Kidney epithelial cell (primary cell): ENCODE measurements at places on chromosomes 11 and 22. TPM values are rescaled to one million over a fixed set of nuclear protein-coding genes. Genes with fewer than 3 reads are reported as not detected.
A peak's percentile ranks its signal among the peaks of the same experiment; 100 is the strongest.

- no peak for DNase-seq
Observed at GRCh38 chr11:60866911-60867870, at the start of gene ZP1. Gene ZP1, plus strand, starts transcription at chr11:60867542. Its CDS starts 20 bp downstream, at chr11:60867562.

- no peak for DNase-seq
Observed at GRCh38 chr11:78351979-78352841, 65.4 kb downstream of the GAB2 start.

DNA sequence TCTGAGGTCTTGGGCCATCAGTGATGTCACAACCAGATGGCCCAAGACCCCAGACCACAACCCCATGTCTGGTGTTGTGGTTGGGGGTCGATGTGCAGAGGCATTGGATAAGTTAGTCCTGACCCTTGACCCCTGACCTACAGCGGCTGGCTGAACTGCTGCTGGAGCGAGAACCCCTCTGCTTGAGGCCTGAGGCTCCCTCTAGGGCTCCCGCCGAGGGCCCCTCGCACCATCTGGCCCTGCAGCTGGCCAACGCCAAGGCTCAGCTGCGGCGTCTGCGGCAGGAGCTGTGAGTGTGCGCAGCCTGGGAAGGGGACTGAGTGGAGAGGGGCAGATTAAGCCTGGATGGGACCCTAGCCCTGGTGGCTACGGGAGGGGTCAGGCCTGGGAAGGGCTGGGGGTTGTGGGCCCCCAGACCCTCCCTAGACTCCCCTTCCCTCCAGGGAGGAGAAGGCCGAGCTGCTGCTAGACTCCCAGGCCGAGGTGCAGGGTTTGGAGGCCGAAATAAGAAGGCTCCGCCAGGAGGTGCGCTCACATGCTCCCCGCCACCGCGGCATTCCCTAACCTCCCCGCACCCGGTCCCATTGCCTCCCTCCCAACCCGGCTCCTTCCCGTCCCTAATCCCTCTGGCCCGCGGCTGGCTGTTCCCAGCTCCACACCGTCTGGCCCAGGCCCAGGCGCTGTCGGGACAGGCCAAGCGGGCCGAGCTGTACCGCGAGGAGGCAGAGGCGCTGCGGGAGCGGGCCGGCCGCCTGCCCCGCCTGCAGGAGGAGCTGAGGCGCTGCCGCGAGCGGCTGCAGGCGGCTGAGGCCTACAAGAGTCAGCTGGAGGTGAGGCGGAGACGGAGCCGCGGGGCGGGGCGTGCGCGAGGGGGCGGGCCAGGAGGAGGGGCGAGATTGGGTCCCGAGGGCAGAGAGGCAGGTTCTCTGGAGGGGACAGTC is 2.1 kb downstream of the CCDC88B start:
- DNase-seq = peak; percentile 61

DNA sequence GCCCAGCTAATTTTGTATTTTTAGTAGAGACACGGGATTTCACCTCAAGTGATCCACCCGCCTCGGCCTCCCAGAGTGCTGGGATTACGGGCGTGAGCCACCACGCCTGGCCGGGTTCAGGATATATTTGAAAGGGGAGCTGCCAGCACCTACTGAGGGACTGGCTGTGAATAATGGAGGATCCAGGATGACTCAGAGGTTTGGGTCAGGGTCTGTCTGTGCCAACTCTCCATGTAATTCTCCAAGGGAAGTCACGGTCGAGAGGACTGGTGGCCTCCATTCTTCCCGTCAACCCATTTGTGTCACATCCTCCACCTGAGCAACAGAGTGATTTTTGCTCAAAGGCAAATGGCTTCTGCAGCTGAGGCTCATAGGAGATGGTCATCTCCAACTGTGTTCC is 3.6 kb upstream of the ARRB1 start:
- no peak for DNase-seq

GRCh38 chr11:134119094-134119493 is 50.2 kb downstream of the JAM3 start:
- DNase-seq = no peak

DNA sequence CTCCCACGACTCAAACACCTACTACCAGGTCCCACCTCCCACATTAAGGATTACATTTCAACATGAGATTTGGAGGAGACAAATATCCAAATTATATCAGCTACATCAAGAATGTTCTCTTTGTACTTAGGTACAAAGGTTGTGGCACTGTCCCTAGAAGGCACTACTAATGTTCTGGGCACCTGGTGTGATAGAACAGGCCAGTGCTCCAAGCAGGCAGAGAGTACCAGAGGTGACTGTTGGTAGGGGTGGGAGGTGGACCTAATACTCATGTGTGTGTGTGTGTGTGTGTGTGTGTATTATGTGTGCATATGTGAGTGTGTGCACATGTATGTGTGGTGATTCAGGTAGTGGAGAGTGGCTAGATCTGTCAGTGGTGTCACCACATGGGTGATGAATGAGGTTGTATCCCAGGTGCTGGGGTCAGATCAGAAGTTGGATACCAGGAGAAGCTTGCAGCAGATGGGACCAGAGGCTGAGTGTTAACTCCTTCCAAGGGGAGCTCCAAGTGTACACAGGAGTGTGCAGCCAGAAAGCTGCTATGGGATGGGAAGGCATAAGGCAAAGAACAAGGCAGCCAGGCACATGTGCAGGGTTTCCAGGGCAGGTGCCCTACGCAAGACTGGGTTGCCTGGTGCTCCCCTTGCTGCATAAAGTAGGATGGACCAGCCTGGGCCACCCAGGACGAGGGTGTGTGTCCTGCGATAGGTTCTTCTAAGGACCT is 17.7 kb upstream of the NNMT start:
- no peak for DNase-seq

DNA sequence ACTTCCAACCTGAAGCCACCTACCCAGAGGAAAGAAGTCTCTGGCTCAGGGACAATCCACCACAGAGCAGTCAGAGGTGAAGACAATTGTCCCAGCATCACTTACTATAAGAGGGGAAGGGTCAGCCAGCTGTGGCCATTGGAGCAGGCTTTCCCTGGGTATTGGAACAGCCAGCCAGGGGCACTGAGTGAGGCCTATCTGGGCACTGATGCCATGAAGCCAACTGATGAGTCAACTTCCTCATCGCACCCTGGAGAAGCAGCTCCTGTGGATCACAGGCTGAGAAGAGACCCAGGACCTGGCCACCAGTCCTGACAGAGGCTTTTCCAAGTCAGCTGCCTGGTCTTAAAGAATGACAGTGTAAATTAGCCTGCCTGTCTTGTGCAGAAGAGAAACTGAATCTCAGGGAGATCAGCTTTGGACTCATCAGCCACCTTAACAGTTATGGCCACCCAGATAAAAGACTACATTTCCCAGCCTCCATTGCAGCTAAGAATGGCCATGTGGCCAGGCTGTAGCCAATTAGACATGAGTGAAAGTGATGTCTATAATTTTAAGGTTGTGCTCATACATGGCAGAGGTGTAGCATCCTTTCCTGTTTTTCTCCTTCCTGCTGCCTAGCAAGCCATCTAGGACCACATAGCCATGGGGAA is 19.0 kb downstream of the CHST1 start:
- no peak for DNase-seq

DNA sequence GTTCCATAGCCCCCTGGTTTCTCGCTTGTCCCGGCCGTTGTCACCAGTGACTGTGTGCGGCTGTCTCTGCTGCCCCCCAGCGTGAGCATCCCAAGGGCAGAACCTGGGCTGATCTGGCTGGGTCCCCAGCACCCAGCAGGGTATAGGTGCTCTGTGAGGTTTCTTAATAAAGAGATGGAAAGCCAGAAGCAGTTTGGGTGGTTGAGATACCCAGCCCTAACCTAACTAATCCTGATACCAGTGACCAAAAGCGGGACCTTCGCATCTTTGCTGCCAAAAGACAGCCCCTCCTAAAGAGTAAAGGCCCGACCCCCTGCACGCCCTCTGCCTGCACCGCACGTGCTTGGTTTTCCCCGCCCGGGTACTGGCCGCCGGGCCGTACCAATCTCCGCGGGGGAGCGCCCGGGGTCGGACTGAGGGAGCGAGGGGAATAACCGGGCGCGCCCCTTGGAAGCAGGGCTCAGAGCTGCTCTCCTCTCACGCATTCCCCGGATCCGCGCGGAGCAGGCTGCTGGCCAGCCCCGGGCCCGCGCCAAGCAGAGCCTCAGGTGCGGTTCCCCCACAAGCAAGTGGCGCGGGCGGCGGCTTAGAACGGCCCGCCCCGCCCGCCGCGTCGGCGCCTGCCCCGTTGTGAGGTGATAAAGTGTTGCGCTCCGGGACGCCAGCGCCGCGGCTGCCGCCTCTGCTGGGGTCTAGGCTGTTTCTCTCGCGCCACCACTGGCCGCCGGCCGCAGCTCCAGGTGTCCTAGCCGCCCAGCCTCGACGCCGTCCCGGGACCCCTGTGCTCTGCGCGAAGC is at the start of gene DGAT2:
DGAT2 (plus strand) TSS at position 667 of the 797 bp plus-strand sequence. CDS start 214 bp downstream, outside the sequence.
- DNase-seq = no peak

CFAP300 gene
- total RNA-seq = 0.33 and 0.96 TPM in 2 replicates

DNA sequence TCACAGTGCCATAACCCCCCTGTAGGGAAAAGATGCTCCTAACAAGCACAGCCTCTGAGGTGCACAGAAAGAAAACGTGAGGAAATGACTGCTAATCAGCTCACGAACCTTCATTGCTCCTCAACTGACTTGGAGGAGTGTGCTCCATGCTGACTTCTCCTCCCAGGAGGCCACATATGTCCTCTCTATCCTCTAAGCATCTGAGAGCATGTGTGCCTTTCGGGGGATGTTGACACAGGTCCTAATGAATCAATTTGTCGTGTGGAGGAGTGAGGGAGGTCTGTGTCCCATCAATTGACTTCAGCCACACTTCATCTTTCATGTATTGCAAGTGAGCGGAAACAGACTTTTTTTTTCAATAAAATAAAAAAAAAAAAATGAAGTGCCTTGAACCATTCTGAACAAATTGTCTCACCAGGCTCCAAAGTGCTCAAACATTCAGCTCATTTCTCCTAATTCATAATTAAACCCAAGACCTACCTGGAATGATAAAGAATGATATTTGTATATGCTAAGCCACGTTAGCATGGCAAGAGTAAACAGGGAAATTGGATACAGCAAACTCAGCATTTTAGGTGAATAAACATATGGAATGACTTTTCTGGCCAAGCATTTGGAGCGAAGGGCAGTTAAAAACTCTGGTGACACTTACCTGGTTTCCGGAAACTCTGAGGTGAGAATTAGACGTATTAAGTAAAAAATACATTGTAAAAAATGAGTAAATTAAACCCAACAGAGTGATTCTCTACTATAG is 317.6 kb upstream of the FAT3 start:
- no peak for DNase-seq

GRCh38 chr11:76605338-76606074 is 65.0 kb downstream of the LRRC32 start:
- DNase-seq = no peak

DNA sequence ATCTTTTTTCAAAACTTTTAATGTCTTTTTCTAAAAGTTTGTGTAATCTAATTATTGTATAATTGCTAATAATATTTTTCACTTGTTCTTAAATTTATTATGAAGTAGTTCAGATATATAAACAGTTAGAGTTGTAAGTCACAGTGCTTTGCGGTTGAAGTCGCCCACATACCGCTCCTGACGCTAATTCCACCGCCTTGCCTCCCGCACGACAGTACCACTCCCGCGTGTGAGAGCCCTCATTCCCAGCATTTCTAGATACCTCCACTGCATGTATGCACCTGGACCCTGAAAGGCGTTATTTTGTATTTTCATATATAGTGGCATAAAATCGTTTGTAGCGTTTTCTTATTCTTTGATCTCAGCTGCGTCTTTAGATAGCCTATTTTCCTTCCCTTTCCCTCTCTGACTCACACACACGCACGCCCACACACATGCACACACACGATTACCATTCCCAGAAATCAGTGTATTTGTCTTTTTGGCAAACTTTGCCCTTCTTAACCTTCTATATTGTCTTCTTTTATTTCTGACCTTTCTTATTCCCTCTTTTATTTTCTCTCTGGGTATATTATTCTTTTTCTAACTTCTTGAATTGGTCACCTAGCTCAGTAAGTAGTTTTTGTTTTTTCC is 56.4 kb upstream of the PITPNB start:
- no peak for DNase-seq

DNA sequence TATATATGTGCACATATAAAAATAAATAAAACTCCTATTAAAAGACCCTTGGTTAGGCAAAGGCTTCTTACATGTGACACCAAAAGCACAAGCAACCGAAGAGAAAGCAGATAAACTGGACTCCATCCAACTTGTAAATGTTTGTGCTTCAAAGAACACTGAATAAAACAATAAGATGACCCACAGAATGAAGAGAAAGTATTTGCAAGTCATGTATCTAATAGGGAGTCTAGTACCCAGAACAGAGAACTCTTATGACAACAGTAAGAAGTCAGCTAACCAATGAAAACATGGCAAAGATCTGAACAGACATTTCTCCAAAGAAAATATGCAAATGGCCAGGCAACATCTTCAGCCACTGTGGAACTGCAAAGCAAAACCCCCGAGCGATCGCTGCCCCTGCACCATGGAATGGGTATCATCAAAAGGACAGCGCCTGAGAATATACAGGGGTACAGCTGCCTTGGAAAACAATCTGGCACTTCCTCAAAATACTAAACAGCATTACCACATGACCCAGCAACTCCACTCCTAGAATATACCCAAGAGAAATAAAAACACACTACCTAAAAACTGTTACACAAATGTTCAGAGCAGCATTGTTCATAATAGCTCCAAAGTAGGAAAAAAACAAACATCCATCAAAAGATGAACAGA is 17.2 kb downstream of the BRD1 start:
- DNase-seq = no peak

GRCh38 chr11:131372234-131372962 is 2.0 kb downstream of the NTM start:
- no peak for DNase-seq

C11orf91 gene
- total RNA-seq = not detected in 2 replicates

GRCh38 chr11:44659641-44660040 is 67.1 kb upstream of the TSPAN18 start:
- DNase-seq = no peak

- no peak for DNase-seq
Observed at GRCh38 chr11:94862926-94863880, 95.0 kb downstream of the AMOTL1 start.

L3MBTL2 gene
- 28.5 and 30.3 TPM in 2 replicates for total RNA-seq

DNA sequence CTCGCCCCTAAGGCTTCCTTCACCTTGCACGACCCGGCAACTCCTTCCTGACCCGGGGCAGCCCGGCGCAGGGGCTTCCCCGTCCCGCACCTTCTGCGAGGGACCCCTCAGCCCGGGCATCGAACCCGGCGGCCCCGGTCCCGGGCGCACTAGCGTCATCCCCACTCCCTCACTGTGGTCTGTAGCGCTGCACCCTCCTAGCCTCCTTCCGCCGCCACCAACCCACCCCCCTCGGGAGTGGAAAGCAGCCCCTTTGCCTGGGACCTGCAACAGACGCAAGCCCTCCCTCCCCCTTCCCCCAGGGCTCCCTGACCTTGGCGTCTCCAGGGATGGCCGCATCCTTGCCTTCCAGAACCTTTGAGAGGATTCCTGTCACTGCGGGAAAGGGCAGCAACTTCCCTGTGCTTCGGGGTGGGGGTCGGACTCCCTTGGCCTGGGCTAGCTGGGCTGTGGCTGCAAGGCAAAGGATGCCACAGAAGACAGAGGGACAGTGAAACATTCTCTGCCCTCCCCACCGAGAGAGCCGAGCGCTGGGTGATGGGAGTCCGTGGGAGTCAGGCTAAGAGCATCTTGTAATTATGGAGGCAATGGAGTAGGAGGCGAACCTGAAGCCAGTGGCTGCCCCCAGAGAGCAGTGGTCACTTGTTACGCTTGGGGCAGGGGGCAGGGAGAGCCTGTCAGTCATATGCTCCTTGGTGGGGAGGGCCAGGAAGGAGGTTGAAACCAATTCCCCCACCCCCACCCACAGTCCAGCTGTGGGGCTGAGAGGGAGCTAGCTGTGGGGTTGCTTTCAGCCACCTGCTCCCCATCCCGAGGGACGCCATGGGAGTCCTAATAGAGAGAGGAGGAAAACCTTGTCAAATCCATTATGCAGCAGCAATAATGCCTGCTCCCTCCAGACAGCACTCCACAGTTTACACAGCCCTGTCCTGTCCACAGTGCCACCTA is 920 bp downstream of the TMEM132A start:
- no peak for DNase-seq

OR2AG1 gene
- not detected in 2 replicates for total RNA-seq
